ENCODE measurements at places on chromosomes 2 and 18.

GRCh38 chr2:41933585-41934320 lies 114.1 kb upstream of the PKDCC start:
- DNase-seq, result no peak
- H3K27me3 ChIP-seq, result no peaks in the 10 kb centered on the region

DNA sequence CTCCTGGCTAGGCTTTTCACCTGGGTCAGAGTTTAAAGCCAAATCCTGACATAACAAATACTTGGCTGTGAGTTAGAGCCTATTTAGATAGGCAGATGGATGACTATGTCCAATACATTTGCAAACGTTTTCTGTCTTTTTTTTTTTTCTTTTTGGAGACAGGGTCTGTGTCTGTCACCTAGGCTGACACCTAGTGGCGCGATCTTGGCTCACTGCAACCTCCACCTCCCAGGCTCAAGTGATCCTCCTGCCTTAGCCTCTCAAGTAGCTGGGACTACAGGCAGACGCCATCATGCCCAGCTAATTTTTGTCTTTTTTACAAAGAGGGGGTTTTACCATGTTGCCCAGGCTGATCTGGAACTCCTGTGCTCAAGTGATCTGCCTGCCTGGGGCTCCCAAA lies 124.8 kb downstream of the DYM start:
- no peaks in the 10 kb centered on the region for H3K36me3 ChIP-seq
- H3K4me3 ChIP-seq, result no peak overlapping the region
- no peaks in the 10 kb centered on the region for H3K4me1 ChIP-seq

- no peak overlapping the region for H3K4me3 ChIP-seq
- H3K27ac ChIP-seq, result no peak overlapping the region
- H3K36me3 ChIP-seq, result no peaks in the 10 kb centered on the region
- no peak for DNase-seq
- H3K27me3 ChIP-seq, result no peaks in the 10 kb centered on the region
- no peaks in the 10 kb centered on the region for H3K4me1 ChIP-seq
Measured at GRCh38 chr2:7028846-7029245, 111.6 kb downstream of the RNF144A start.

DNA sequence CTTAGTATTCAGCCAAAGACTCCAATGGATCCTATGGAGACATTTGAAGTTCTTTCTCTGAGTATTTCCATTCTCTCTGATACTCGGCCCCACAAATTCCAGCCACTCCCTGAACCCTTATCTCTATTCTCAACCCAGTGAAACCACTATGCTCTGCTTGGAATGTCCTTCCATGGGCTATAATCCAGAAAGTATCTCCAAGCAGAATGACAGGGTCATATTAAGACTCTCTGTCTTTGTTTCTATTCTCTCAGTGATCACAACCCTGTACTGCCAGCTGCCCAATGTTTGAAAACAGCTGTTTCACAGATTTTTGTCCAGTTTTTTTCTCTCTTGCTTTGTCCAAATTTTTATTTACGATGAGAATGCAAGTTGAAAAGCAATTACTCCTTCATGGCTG lies 21.9 kb downstream of the CHMP3 start:
- no peaks in the 10 kb centered on the region for H3K4me1 ChIP-seq
- no peak overlapping the region for H3K4me3 ChIP-seq
- no peak for DNase-seq
- no peak overlapping the region for H3K27ac ChIP-seq
- H3K27me3 ChIP-seq, result no peaks in the 10 kb centered on the region
- no peaks in the 10 kb centered on the region for H3K36me3 ChIP-seq

- no peaks in the 10 kb centered on the region for H3K4me1 ChIP-seq
- H3K36me3 ChIP-seq, result no peaks in the 10 kb centered on the region
- H3K27me3 ChIP-seq, result no peaks in the 10 kb centered on the region
- H3K27ac ChIP-seq, result no peak overlapping the region
- no peak overlapping the region for H3K4me3 ChIP-seq
- no peak for DNase-seq
Measured at GRCh38 chr18:57754577-57755338, 48.4 kb downstream of the ATP8B1 start.

- no peaks in the 10 kb centered on the region for H3K27me3 ChIP-seq
- no peak for DNase-seq
- no peaks in the 10 kb centered on the region for H3K36me3 ChIP-seq
- no peaks in the 10 kb centered on the region for H3K4me1 ChIP-seq
Measured at GRCh38 chr2:29806461-29806860, 114.9 kb downstream of the ALK start.

DNA sequence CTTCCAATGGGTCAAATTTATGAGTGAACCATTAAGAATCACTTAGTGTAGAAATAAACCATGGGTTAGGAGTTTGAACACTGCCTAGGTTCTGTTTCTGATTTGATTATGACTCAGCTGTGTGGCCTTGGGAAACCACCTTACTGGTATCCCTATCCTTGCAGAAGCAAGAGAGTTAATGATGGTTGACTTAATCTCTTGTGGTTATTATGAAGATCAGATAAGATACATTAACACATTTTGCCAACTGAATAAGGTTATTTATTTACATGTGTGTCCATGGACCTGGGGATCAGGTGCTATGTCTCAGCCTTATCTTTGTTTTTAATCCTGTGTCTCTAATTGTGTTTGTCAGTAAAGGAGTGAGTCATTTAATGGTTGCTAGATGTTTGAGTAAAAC lies 5.4 kb upstream of the KCNJ13 start:
- no peak for DNase-seq
- H3K4me3 ChIP-seq, result no peak overlapping the region
- no peaks in the 10 kb centered on the region for H3K4me1 ChIP-seq
- H3K27ac ChIP-seq, result no peak overlapping the region
- no peaks in the 10 kb centered on the region for H3K36me3 ChIP-seq

- no peak overlapping the region for H3K4me3 ChIP-seq
- no peak overlapping the region for H3K27ac ChIP-seq
- H3K27me3 ChIP-seq, result no peaks in the 10 kb centered on the region
- no peak for DNase-seq
Measured at GRCh38 chr18:25177631-25178030, 174.3 kb downstream of the ZNF521 start.

Data from breast epithelium (tissue), 4 donors.